Activated T-helper 1 cell treated with anti-CD3 and anti-CD28 coated beads, Interleukin-12 subunit alpha, Interleukin-12 subunit beta, Interleukin-2, Interleukin-4 antibody, amounts not matched to agents 30 ng/mL and 10 ng/mL and 1 ng/mL, durations not matched to agents 14 hours and 24 hours and 36 hours (primary cell): ENCODE measurements at places on chromosomes 13 and 19. TPM values are rescaled to one million over a fixed set of nuclear protein-coding genes. Genes with fewer than 3 reads are reported as not detected.

GRCh38 chr19:10074153-10074552 lies 12.0 kb upstream of the SHFL start:
- H3K27me3 ChIP-seq: peaks cover 18% of the 10 kb centered on the region
- no peak overlapping the region for H3K27ac ChIP-seq
- no peak overlapping the region for H3K4me3 ChIP-seq
- H3K36me3 ChIP-seq: no peaks in the 10 kb centered on the region

PCDH17 gene
- 0.05 and 0.07 TPM in 2 replicates for total RNA-seq

GRCh38 chr13:31369213-31369612 lies 169.4 kb downstream of the B3GLCT start:
- no peaks in the 10 kb centered on the region for H3K36me3 ChIP-seq
- H3K4me3 ChIP-seq: no peak overlapping the region
- H3K27me3 ChIP-seq: no peaks in the 10 kb centered on the region
- no peaks in the 10 kb centered on the region for H3K4me1 ChIP-seq
- DNase-seq: no peak

TNFSF11 gene
- 1.2 and 1.6 TPM in 2 replicates for total RNA-seq

GRCh38 chr13:29125934-29126424 lies 305.8 kb downstream of the MTUS2 start:
- no peaks in the 10 kb centered on the region for H3K36me3 ChIP-seq
- peaks cover 2% of the 10 kb centered on the region for H3K27me3 ChIP-seq
- no peak for DNase-seq
- H3K4me3 ChIP-seq: no peak overlapping the region
- peaks cover 7% of the 10 kb centered on the region for H3K4me1 ChIP-seq
- H3K27ac ChIP-seq: peak overlapping the region; percentile 31

DNA sequence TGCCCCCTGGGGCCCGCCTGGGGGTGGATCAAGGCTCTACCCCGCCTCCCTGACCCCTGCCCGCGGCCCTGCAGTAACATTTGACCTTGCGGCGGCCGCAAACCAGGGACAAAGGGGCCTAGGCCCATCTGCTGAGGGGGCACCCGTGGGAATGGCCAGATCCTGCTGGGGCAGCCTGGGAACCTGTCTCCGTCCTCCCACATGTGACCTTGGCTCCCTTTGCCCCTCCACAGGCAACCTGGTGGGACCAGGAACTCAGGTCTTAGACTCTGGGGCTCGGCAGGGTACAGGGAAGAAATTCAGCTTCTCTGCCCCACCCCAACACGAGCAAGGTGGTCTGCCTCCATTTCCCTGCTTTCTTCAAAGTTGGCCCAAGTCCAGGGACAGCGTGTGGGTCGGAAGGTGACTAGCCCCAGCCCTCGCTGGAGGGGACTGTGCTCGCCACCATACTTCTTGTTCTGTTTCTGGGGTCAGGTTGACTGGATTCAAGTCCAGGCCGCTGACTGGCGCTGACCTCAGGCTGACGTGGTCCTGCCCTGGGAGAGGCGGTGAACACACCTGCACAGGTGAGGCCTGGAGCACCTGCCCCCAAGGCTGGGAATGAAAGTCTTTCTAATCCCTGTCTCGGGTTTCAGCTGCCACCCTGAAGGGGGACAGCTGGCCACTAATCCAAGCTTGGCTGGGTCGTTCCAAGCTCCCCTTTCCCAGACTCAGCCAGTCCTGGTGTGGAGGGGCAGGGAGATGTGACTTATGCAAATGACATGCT lies 2.5 kb upstream of the NR2F6 start:
- no peaks in the 10 kb centered on the region for H3K36me3 ChIP-seq
- no peak overlapping the region for H3K27ac ChIP-seq
- H3K4me1 ChIP-seq: no peaks in the 10 kb centered on the region
- H3K27me3 ChIP-seq: peaks cover 14% of the 10 kb centered on the region
